ENCODE measurements at places on chromosomes 12 and 14. TPM values are rescaled to one million over a fixed set of nuclear protein-coding genes. Genes with fewer than 3 reads are reported as not detected.

Gene LIN52
- 2.8 TPM for polyA plus RNA-seq

Gene MGAT4C
- polyA plus RNA-seq: 0.04 TPM

Gene AMIGO2
- polyA plus RNA-seq: 1.5 TPM

Gene PPP1R1A
- 1.1 TPM for polyA plus RNA-seq

Gene CLBA1
- polyA plus RNA-seq: 6.5 TPM

Gene SOX5
- polyA plus RNA-seq: 0.33 TPM

Gene LRTM2
- polyA plus RNA-seq: not detected

Gene TAS2R7
- not detected for polyA plus RNA-seq

Gene SYNDIG1L
- polyA plus RNA-seq: 0.02 TPM

Gene PLEKHD1
- 0.05 TPM for polyA plus RNA-seq

Gene RNASE3
- polyA plus RNA-seq: 0.09 TPM

Gene CFAP54
- polyA plus RNA-seq: 0.06 TPM

Gene MRPL52
- 182 TPM for polyA plus RNA-seq

Gene LGALS3
- 630 TPM for polyA plus RNA-seq

Gene TMEM233
- polyA plus RNA-seq: 0.04 TPM

Gene CLEC4A
- polyA plus RNA-seq: 0.92 TPM

Gene C14orf180
- 0.06 TPM for polyA plus RNA-seq

Gene LIN7A
- 0.15 TPM for polyA plus RNA-seq

Gene DNAI7
- 0.18 TPM for polyA plus RNA-seq

Gene ACOT4
- polyA plus RNA-seq: 2.2 TPM

Gene TWF1
- 73.1 TPM for polyA plus RNA-seq

Gene LMO3
- polyA plus RNA-seq: 0.91 TPM

Gene ALG10
- polyA plus RNA-seq: 1.5 TPM

Gene PRORP
- polyA plus RNA-seq: 18.2 TPM

Gene APOF
- not detected for polyA plus RNA-seq

Gene BDKRB2
- 8.2 TPM for polyA plus RNA-seq

Gene KRT77
- not detected for polyA plus RNA-seq

Gene DTX3
- polyA plus RNA-seq: 16.7 TPM

Gene GPX2
- 77.2 TPM for polyA plus RNA-seq

Gene DBX2
- polyA plus RNA-seq: 0.01 TPM

Gene ADAM21
- not detected for polyA plus RNA-seq

Gene TNFAIP2
- 93.7 TPM for polyA plus RNA-seq

Gene GPRC5D
- polyA plus RNA-seq: 0.31 TPM

Gene TSPAN11
- polyA plus RNA-seq: 0.29 TPM

Gene TAS2R8
- polyA plus RNA-seq: not detected

Gene ZBTB42
- polyA plus RNA-seq: 5.0 TPM

Gene IFNG-AS1
- not detected for polyA plus RNA-seq

Gene GARIN6
- not detected for polyA plus RNA-seq

Gene REP15
- polyA plus RNA-seq: 1.6 TPM

Gene MFAP5
- polyA plus RNA-seq: 4.5 TPM

Gene ACSS3
- polyA plus RNA-seq: 0.31 TPM

Gene E2F7
- 1.1 TPM for polyA plus RNA-seq

Gene KRT81
- polyA plus RNA-seq: 0.08 TPM

Gene SERPINA3
- 8.9 TPM for polyA plus RNA-seq

Gene IFI27L1
- 11.2 TPM for polyA plus RNA-seq

Gene TMTC2
- 7.4 TPM for polyA plus RNA-seq

Gene PLBD2
- polyA plus RNA-seq: 6.5 TPM

Gene CACNA2D4
- polyA plus RNA-seq: 0.84 TPM

All from esophagus (tissue), 2 donors.